Germinal center (tissue), 1 donor: ENCODE measurements at places on chromosomes 7 and 10.

DNA sequence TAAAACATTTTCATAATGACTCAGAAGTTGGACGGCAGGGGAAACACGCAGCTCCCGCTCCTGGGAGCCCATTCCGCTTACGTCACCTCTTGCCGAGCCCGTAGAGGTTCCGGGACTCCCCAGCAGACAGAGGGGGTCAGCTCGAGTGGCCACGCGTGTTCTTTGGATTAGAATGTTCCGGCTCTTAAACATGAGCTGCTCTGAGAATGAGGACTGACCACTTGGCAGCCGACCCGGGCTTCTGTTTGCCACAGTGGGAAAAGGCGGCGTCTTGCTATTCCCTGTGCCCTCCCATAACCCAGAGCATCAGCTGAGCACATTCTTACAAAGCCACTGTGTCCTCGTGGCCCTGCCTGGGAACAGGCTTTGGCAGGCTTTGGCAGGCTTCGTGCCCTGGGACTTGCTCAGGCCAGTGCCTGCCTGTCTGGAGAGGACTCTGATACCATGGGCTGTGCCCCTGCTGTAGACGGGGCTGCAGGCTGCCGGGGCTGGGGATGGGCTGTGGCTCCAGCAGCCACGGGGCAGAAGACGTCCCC lies 40.1 kb downstream of the PFKP start:
- DNase-seq: no peak

- DNase-seq: no peak
Measured at GRCh38 chr7:155486783-155487508, 29.0 kb downstream of the EN2 start.

- DNase-seq: no peak
Measured at GRCh38 chr10:98273057-98273850, 5.3 kb upstream of the LOXL4 start.

GRCh38 chr10:122232769-122233168 lies 38.3 kb upstream of the BTBD16 start:
- DNase-seq: no peak

- DNase-seq: peak; percentile 68
Measured at GRCh38 chr10:69957886-69958555, 94.6 kb upstream of the MACROH2A2 start.

DNA sequence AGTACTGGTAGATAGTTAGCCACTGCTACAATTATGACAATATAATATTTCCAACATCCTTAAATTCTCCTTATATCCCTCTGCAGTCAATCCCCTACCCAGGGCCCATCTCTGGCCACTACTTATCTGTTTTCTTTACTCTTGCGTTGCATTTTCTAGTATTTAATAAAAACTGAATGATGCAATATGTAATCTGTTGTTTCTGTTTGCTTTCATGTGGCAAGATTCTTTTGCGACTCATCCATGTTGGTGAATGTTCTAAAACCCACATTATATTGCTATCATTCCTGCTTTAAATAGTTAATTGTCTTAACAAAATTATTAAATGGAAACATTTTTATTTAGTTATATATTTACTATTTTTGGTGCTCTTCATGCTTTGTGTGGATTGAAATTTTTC lies 338.5 kb downstream of the MDFIC start:
- DNase-seq: no peak

- DNase-seq: no peak
Measured at GRCh38 chr10:74373059-74373458, 222.0 kb downstream of the ADK start.

DNA sequence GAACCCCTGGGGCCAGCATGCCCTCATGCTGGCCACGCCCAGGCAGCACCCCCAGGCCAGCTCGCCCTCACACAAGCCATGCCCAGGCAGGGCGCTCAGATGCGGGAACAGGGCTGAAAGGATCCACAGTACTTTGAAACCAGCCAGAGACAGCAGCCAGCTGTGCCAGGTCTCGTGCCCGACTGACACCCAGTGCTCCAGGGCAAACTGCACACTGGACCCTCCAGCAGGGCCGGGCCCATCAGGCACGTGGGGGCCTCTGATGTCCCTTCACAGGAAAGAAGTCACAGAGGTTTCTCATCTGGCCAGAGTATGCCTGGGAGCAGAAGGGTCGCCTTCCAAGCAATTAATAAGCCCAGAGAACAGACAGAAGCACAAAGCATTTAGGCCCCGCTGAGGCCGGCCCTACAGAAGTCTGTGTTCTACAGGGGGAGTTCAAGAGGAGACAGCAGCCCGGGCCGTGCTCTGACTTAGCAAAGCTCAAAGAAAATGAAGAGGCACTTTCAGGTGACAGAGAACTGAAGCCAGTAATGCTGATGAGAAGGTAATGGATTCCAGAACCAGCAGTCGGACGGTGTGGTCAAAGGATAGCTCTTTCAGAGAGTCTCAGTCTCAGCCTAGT lies 21.4 kb downstream of the MAD1L1 start:
- no peak for DNase-seq

- no peak for DNase-seq
Measured at GRCh38 chr7:30312178-30312577, 27.8 kb downstream of the ZNRF2 start.
